CD8-positive, alpha-beta memory T cell (primary cell): ENCODE measurements at places on chromosomes 6 and 20.

DNA sequence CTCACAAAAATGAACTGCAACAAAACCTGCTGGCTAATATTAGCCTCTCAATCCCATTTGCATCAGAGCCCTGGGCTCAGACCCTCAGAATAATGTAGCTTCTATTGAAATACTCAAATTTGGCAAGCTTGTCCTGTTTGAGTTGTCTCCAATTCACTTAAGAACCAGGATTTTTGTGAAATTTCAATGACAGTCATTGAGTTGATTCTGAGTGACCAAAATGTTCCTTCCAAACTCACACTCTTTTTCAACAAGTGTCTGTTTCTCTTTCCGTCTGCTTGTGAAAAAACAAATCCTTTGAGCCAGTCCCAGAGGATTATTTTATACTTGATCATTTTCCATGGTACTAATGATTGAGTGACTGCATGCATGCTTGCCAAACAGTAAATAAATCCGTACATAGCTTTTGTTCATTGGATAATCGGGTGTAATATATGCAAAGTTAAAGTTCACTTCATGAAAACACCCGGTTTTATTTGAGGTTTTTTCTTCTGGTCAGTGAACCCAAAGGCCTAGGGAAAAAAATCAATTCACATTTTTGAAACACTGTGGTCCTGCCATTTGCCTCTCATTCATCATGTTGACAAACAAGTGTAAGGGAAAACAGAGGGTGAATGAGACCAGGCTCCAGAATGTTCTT, 16.4 kb upstream of the SLC22A2 start:
- H3K36me3 ChIP-seq, result no peaks in the 10 kb centered on the region
- no peaks in the 10 kb centered on the region for H3K4me1 ChIP-seq
- DNase-seq, result no peak
- no peak overlapping the region for H3K4me3 ChIP-seq
- H3K27me3 ChIP-seq, result no peaks in the 10 kb centered on the region

GRCh38 chr20:58638467-58639181, 12.5 kb upstream of the STX16 start:
- no peaks in the 10 kb centered on the region for H3K27me3 ChIP-seq
- no peak overlapping the region for H3K4me3 ChIP-seq
- H3K27ac ChIP-seq, result no peak overlapping the region
- H3K36me3 ChIP-seq, result no peaks in the 10 kb centered on the region
- no peaks in the 10 kb centered on the region for H3K4me1 ChIP-seq

DNA sequence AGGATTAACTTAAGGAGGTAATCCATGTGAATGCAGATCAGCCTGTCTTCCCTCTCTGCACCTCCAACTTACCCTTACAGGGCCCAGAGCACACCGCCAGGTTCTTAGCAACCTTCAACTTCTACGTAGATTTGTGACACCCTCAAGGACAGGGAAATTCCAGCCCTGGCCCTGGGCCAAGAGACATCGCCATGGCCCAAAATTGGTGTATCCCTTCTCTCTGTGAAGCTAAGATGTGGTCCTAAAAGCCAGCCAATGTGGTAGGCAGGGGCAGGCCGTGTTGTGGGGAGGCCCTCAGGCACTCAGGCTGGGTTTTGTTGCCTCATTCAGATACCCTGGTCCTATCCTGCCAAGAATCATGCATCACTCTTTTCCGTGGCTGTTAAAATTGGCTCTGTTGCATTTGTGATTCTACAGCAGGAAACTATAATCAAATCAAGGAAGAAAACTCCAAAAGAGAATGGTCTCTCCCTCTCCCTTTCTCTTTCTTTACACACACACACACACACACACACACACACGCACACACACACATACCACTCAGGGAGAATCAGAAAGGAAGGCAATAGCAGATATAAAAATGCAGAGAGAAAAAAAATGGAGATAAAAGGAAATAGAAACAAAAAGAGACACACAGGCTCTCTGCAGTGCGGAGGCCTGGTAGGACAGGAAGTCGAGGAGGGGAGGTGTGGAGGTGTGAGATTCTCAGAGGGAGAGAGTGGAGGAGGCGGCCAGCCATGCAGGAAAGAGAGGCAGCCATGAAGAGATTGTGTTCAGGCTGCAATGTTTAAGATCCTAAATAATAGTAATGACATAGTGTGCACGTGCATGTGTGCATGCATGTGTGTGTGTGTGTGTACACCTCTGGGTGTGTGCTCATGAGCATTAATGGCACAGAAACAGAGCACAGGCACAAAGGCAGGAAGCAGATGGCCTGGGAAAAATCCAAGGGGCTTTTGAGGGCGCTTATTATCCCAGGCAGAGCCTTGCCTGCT, 201.8 kb upstream of the LRFN2 start:
- H3K4me3 ChIP-seq, result no peak overlapping the region
- peaks cover 29% of the 10 kb centered on the region for H3K4me1 ChIP-seq
- no peaks in the 10 kb centered on the region for H3K27me3 ChIP-seq
- no peaks in the 10 kb centered on the region for H3K36me3 ChIP-seq
- no peak overlapping the region for H3K27ac ChIP-seq

GRCh38 chr6:113414511-113414910, 442.6 kb upstream of the MARCKS start:
- no peaks in the 10 kb centered on the region for H3K27me3 ChIP-seq
- no peak overlapping the region for H3K4me3 ChIP-seq
- H3K27ac ChIP-seq, result no peak overlapping the region
- DNase-seq, result no peak
- H3K36me3 ChIP-seq, result no peaks in the 10 kb centered on the region

- H3K27ac ChIP-seq, result no peak overlapping the region
- no peak overlapping the region for H3K4me3 ChIP-seq
- H3K4me1 ChIP-seq, result peaks cover 20% of the 10 kb centered on the region
- no peak for DNase-seq
- no peaks in the 10 kb centered on the region for H3K36me3 ChIP-seq
Measured at GRCh38 chr6:130781557-130781956, 45.6 kb upstream of the SMLR1 start.

DNA sequence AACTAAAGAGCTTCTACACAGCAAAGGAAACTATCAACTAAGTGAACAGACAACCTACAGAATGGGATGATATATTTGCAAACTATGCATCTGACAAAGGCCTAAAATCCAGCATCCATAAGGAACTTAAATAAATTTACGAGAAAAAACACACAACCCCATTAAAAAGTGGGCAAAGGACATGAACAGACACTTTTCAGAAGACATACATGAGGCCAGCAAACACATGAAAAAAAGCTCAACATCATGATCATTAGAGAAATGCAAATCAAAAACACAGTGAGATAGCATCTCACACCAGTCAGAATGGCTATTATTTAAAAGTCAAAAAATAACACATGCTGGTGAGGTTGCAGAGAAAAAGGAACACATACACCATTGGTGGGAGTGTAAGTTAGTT, 24.5 kb downstream of the AGPAT4 start:
- no peak for DNase-seq
- H3K27me3 ChIP-seq, result no peaks in the 10 kb centered on the region
- H3K27ac ChIP-seq, result no peak overlapping the region
- no peaks in the 10 kb centered on the region for H3K36me3 ChIP-seq
- H3K4me3 ChIP-seq, result no peak overlapping the region
- no peaks in the 10 kb centered on the region for H3K4me1 ChIP-seq

GRCh38 chr20:7399114-7399513, 541.1 kb downstream of the HAO1 start:
- no peak for DNase-seq
- no peaks in the 10 kb centered on the region for H3K4me1 ChIP-seq
- H3K27ac ChIP-seq, result no peak overlapping the region
- no peak overlapping the region for H3K4me3 ChIP-seq

DNA sequence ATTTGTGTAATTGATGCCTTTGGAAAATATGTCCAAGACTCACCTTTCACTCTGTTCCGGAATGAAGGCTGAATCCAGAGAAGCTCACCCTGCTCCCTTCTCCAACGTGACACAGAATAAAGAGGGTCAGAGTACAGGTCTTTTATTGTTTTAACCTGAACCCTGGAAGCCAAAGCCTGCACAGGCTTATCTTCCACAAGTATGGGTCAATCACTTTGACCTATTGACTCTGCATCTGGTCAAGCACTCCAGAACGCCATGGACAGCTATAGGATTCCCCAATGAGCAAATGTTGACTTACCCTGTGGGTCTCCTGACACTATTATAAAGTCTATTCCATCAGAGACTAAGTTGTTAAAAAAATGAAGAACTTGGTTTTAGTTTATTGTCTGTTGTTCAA, 158.4 kb upstream of the MYLIP start:
- no peaks in the 10 kb centered on the region for H3K4me1 ChIP-seq
- H3K4me3 ChIP-seq, result no peak overlapping the region
- no peaks in the 10 kb centered on the region for H3K27me3 ChIP-seq
- no peak overlapping the region for H3K27ac ChIP-seq

- DNase-seq, result no peak
- H3K27me3 ChIP-seq, result no peaks in the 10 kb centered on the region
- no peaks in the 10 kb centered on the region for H3K4me1 ChIP-seq
- no peaks in the 10 kb centered on the region for H3K36me3 ChIP-seq
Measured at GRCh38 chr6:46935687-46936086, 13.9 kb upstream of the ADGRF5 start.

- no peaks in the 10 kb centered on the region for H3K36me3 ChIP-seq
- no peak for DNase-seq
- H3K27ac ChIP-seq, result no peak overlapping the region
- H3K4me1 ChIP-seq, result no peaks in the 10 kb centered on the region
- H3K4me3 ChIP-seq, result no peak overlapping the region
Measured at GRCh38 chr20:276620-277495, 13.7 kb downstream of the C20orf96 start.

- no peak overlapping the region for H3K4me3 ChIP-seq
- H3K36me3 ChIP-seq, result no peaks in the 10 kb centered on the region
- no peak for DNase-seq
- H3K27ac ChIP-seq, result no peak overlapping the region
- H3K4me1 ChIP-seq, result no peaks in the 10 kb centered on the region
Measured at GRCh38 chr20:24863356-24863755, 85.7 kb upstream of the CST7 start.

GRCh38 chr20:10985536-10985935, 311.7 kb upstream of the JAG1 start:
- no peak for DNase-seq
- H3K27ac ChIP-seq, result no peak overlapping the region
- H3K27me3 ChIP-seq, result no peaks in the 10 kb centered on the region
- no peaks in the 10 kb centered on the region for H3K36me3 ChIP-seq
- H3K4me3 ChIP-seq, result no peak overlapping the region

- H3K27me3 ChIP-seq, result no peaks in the 10 kb centered on the region
- no peak overlapping the region for H3K4me3 ChIP-seq
- no peak for DNase-seq
- no peak overlapping the region for H3K27ac ChIP-seq
- no peaks in the 10 kb centered on the region for H3K4me1 ChIP-seq
- H3K36me3 ChIP-seq, result no peaks in the 10 kb centered on the region
Measured at GRCh38 chr6:169370054-169370453, 116.4 kb upstream of the THBS2 start.

GRCh38 chr6:44593539-44593944, 206.0 kb downstream of the CDC5L start:
- no peak overlapping the region for H3K4me3 ChIP-seq
- no peaks in the 10 kb centered on the region for H3K27me3 ChIP-seq
- H3K27ac ChIP-seq, result no peak overlapping the region
- H3K36me3 ChIP-seq, result no peaks in the 10 kb centered on the region

DNA sequence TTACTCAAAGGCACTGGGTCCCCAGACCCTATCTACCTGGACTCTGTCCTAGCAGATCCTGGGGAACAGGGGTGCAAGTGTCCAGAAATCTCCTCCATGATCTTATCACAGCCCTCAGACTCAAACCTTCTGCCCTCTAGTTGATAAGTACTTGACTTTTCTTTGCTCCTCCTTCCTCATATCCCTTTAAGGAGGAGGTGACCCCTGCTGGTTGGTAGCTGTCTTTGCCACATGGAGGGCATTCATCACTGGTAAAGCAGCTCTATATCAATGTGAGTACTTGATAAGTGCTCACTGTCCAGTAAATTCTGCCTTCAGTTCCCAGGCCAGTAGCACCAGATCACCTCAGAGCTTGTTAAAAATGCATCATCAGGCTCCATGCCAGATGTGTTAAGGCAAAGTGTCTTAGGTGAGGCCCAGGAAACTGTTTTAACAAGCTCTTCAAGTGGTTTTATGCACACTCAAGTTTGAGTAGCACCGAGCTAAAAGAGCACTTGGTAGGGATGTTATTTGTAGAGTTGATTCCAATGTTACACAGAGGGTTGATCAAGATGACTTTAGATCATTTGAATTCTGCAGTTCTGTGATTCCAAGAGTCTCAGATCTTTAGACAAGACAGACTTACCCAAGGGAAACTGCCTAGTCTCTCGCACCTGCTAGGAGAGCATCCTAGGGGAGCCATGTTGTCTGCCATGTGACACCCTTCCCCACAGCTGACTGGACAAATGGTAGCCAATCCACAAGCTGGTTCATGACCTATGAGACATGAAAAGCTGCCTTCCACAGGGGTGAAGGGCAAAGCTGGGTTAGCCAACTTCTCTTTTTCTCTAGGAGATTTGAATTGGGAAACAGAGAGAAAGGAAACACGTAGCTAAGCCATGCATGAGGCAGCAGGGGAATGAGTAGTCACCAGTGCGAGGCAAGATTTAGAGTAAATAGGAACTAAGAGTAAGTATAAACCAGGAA, 18.6 kb downstream of the TREML2 start:
- no peak overlapping the region for H3K4me3 ChIP-seq
- no peaks in the 10 kb centered on the region for H3K27me3 ChIP-seq
- no peak overlapping the region for H3K27ac ChIP-seq
- peaks cover 14% of the 10 kb centered on the region for H3K4me1 ChIP-seq
- DNase-seq, result peak; percentile 52

- H3K4me3 ChIP-seq, result no peak overlapping the region
- H3K36me3 ChIP-seq, result no peaks in the 10 kb centered on the region
- DNase-seq, result no peak
- H3K4me1 ChIP-seq, result no peaks in the 10 kb centered on the region
Measured at GRCh38 chr20:43554369-43554768, 4.5 kb upstream of the SGK2 start.

DNA sequence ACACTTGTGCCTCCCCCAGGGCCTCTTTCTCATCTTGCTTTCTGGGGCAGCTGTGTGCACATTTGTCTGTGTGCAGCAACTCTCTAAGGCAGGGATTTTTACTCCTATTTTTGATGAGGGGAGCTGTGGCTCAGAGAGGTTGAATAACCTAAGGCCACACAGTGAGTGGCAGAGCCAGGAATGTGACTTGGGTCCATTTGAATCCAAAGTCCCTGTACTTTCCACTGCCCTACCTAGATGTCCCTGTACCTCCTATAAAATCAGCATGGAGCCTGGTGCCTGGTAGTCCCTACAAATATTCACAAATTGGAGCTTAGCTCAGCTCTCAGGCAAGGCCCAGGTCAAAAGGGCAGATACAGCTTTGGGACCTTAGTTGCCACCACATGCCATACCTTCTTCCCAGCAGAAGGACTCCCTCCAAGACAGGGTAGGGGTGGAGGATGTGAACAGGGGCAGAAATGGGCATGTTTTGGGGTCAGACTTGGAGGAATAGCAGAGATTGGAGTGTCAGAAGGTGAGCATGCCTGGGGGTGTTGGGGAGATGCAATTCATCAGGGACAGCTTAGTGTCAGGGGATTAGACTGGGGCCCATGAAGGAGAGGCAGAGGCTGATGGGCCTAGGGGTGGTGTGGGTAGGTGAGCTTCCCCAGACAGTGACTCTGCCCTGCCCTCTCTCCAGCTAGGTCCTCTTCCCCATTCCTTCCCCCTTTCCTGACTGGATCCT, 4.1 kb upstream of the VEGFA start:
- H3K4me3 ChIP-seq, result no peak overlapping the region
- H3K27ac ChIP-seq, result no peak overlapping the region
